Activated effector memory CD4-positive, alpha-beta T cell treated with Interleukin-2 at 50 U/mL for 16 hours (primary cell): ENCODE measurements at places on chromosomes 5 and 9.
A peak's percentile ranks its signal among the peaks of the same experiment; 100 is the strongest.

DNA sequence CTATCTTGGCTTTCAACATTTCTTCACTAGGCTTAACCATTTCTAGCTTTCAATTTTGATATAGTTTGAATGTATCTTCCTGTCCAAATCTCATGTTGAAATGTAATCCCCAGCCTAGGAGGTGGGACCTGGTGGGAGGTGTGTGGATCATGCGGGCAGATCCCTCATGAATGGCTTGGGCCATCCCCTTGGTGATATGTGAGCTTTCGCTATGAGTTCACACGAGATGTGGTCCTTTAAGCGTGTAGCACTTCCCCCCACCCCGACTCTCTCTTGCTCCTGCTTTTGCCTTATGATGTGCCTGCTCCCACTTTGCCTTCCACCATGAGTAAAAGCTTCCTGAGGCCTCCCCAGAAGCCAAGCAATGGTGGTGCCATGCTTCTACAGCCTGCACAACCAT, 40.6 kb downstream of the PHAX start:
- DNase-seq, result no peak

DNA sequence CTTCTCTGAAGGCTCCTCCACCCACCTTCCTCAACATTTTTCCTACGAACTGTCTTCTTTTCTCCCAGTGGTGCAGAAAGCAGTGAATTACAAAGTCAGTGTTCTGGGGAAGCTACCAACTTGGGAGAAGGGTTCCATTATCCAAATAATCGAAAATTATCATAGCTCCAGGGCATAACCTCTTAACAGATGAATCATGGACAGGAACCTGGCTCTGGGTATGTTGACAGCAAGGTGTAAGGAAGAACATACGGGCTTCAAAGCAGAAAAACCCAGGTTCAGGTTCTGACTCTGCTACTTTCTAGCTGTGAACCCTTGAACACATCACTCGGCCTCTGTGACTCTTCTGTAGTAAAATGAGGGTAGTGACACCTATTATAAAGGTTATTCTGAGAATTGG, 351.3 kb downstream of the ENC1 start:
- no peak for DNase-seq

DNA sequence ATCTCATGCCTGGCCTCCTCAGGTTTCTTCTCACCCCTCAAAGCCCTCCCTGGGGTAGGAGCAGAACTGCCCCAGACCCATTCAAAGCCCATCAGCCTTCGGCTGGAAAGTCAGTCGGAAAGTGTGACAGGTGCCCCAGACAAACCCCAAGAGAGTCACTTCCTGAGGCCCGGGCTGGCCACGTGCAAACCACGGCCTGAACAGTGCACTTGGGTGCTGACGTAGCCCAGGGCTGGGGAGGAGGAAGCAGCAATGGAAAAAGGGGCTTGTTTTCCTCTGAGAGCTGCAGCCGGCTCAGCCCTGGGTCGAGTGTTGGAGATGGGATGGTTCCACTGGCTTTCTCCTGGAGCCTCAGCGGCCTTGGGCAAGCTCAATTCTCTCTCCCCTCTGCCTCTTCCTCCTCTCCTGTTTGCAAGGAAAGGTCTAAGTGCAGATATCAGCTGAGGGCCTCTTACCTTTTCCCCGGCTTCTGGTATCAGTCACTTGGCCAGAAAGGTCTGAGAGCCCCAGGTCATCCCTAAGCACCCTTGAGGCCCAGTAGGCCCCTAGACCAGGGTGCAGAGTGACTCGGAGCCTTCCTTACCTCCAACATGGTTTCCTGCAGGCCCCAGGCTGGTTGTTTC, 5.9 kb upstream of the EGR1 start:
- DNase-seq, result peak; percentile 54

DNA sequence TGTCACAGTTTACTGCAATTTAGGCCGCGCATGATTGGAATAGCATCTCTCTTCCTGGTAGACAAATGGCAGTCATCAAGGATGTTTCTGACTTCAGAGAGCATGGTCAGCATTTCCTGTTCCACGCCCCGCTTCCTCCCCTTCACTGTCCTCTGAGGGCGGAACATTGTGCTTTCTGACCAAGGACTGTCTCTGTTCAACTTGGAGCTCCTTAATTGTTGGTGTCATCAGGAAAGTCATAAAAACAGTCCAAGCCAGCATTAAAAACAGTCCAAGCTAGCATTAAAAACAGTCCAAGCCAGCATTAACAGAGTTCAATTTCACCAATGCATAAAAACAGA, 301.3 kb upstream of the IRX4 start:
- DNase-seq, result no peak

DNA sequence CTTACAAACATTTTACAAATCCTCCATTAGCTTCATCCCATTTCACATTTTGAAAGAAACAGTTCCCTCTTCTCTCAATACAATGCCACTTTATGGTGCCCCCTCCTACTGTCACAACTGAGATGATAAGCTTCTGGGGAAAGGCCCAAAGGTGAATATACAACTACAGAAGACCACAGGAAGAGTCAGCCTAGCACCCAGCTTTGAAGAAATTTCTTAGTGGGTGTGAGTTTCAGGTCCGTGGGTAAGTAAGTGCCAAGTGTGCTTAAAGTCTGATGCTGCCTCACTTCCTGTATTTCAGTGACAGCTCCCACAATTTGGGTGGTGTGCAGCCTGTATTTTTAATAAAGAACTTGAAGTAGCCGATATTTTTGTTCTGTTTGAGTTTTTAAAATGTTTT, 68.1 kb downstream of the ARHGEF28 start:
- no peak for DNase-seq

DNA sequence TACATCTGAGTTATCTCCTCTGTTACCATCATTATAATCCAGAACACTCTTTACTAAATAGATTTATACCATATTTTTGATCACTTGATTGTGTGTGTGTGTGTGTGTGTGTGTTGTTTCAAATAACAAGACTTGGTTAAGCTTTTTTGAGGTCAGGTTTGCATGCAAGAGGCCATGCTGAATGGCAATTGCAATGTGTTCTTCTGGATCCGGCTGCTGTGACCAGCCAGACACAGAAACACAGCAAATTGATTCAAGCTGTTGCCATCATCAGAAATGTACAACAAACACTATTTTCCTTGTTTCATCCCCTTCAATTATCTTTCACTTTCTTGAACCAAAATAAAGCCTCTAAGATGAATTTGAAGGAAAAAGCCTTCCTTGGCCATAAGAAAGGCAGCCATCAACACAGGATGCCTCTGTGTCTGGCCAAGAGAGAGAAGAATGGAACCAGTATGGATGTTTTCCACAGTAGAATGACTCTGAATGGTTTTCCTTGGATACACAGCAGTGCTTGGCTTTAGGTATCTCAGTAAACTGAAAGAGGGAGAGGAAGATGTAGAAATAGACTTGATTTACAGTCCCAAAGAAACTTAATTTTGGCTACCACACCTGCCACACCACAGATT, 53.9 kb downstream of the DPYSL3 start:
- no peak for DNase-seq

- DNase-seq, result no peak
These were observed 43.9 kb downstream of the PNPLA7 start for GRCh38 chr9:137506274-137506673.

DNA sequence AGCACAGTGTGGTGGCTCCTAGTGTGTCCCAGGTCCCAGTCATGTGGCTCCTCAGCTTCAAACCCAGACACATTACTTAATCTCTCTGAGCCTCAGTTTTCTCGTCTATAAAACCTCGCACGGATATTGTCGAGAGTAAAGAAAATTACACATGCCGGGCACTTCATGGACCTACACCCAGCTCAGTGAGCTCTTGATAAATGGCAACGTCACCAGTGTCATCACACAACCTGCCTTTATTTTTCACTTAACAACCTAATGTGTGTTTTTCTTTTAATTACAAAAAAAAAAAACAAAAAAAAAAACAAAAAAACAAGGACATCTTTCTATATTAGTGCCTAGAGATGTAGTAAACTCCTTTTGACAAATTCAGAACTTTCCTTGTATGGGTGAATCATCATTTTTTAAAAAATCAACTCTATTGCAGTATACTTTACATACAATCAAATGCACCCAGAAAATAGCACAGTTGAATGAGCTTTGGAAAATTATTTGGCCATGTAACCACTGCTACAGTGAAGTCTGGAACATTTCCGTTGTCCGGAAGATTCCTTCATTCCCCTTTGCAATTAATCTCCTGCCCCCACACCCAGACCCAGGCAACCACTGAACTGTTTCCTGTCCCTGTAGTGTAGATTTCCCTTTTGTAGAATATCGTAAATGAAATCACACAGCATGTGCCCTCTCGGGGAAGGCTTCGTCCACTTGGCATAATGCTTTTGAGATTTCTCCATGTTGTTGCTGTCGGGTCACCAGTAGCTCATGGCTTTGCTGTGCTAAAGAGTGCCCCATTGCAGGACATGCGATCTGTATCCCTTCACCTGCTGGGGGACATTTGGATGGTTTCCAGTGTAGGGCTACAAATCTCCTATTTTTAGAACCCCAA, 100.4 kb upstream of the LARP1 start:
- no peak for DNase-seq

GRCh38 chr9:111969061-111969460, 72.4 kb downstream of the UGCG start:
- no peak for DNase-seq

DNA sequence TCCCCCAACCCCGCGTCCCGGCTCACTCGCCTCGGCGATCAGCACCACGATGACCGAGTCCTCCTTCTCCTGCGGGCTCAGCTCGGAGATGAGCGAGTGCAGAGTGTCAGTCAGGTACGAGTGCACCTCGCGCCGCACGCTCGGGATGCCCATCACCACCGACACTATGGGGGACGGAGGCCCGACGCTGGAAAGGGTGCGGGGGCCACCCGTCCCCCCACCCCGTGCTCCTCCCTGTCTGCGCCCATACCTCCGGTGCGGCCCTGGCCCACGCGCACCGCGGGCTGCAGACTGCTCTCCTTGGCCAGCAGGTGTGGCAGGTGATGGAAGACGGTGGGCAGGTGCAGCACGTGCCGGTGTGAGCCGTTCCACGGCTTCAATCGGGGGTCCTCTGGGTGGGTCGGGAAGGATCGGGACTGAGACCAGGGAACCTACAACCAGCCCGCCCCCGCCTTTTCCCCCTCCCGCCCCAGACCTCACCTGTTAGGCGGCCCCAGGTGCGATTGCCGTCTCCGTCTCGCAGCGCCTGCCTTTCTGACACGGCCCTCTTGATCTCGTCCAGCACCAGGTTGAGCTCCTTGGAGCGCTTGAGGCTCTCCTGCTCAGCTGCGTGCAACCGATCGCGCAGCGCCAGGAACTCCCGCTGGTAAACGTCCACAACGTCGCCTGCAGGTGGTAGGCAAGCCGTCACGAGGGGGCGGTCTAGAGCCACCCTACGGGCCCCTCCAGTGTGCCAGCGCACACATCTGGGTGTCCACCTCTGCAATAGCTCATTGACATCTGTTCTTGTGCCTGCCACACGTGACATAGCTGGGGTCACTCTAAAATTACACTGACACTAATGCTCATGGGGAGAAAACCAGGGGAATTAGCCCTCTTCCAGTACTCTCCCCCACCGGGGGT, 5.1 kb downstream of the MGAT4B start:
- peak; percentile 75 for DNase-seq

- DNase-seq, result peak; percentile 99
These were observed at the start of gene ZDHHC12 for GRCh38 chr9:128723866-128724743. TSS of gene ZDHHC12 (minus strand) at chr9:128724127. CDS start at chr9:128724093, 34 bp downstream.

DNA sequence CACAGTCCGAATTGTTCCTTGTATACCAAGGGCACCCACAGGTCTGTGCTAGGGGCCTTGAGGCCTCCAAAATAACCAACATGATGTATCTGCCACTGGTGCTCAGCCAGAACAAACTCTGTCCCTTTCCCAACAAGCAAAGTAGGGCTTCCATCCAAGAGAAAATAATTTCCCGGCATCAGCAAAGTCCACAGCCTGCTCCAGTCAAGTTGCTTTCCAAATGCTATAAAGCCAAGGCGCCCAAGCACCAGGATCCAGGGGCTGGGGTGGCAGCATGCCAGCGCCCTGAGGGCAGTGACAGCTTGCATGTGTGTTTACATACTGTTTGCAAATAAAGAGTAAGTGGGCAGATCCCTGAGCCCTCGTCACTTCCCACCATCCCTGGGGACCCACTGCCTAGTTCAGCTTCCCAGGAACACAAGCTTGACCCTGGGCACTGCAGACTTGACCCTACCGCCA, 155.9 kb downstream of the ERCC6L2 start:
- DNase-seq, result no peak

DNA sequence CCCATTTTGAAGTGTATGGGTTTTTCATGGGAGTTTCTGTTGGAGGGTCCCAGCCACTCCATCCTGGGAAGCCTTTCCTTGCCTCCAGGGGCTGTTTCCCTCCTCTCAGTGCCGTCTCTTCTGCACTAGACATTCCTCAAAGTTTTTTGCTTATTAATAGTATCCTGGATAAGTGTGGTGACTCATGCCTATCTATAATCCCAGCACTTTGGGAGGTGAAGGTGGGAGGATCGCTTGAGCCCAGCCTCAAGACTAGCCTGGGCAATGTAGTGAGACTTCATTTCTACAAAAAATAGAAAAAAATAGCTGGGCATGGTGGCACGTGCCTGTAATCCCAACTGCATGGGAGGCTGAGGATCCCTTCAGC, 43.1 kb downstream of the RALGPS1 start:
- DNase-seq, result no peak

GRCh38 chr5:178630475-178630930, 3.7 kb upstream of the CLK4 start:
- no peak for DNase-seq

- DNase-seq, result no peak
These were observed 1.0 kb upstream of the EFNA5 start for GRCh38 chr5:107671742-107672210.

- DNase-seq, result no peak
These were observed 15.0 kb upstream of the PIP5K1B start for GRCh38 chr9:68690088-68690487.

- DNase-seq, result no peak
These were observed 2.6 kb upstream of the SLC25A51 start for GRCh38 chr9:37906312-37907239.

DNA sequence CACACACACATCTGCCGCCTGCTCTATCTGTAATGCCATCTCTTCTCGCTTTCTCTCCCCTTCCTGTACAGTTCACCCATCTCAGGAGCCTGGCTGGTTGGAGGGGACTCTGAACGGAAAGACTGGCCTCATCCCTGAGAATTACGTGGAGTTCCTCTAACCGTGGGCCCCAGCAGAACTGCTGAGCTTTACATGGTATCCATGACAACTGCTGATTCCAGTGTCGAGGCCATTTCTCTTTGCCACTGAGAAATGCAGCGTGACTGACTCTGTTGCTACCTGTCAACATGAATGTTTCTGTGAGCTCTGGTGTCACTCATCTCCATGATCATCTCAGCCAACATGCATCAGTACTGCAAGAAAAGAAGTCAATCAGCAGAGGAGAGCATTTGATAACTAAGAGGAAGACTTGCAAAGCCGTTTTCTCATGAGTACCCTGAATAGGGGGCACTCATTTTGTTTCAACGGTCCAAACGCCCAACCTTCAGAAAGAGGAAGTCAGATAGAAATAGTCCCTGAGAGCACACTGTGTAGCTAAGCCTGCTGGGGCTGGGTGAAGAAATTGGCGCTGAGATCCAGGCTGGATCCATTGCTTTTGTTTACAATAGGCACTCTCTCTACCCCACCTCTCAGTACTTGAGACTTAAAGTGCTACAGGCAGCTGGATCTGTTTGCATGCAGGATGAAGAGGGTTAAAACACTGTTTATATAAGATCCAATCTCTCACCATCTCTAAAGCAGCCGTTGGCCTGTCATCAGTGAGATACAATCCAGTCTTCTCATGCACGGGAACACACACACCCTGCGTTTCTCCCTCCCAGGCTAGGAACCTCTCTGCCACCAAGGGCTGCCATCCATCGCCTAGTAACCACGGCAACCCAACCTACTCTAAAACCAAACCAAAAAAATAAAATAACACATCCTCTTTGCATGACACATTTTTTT, 180.9 kb downstream of the NR3C1 start:
- DNase-seq, result peak; percentile 44

GRCh38 chr9:114238891-114239875, 83.7 kb upstream of the ORM1 start:
- DNase-seq, result no peak
